AML-193 (cell line): ENCODE measurements at places on chromosomes 3 and 15.
A peak's percentile ranks its signal among the peaks of the same experiment; 100 is the strongest.

DNA sequence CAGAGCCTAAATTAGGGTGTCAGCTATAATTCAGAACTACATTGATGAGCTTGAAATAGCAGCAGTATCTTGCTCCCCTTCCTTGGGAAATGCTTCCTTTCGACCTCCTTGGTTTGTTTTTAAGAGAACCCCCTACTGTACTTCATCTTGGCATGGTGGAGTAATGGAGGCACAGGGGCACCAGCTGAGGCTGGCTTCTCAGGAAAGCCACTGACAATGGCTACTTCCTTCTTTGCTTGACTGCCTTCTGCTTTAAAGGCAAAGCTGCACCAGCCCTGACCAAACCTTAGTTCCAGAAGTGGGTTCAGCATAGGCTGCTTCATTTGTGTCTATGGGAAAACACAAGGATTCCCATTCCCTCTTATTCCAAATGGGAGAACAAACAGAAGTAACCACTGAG lies 1.5 kb upstream of the FBXL22 start:
- no peak for DNase-seq

DNA sequence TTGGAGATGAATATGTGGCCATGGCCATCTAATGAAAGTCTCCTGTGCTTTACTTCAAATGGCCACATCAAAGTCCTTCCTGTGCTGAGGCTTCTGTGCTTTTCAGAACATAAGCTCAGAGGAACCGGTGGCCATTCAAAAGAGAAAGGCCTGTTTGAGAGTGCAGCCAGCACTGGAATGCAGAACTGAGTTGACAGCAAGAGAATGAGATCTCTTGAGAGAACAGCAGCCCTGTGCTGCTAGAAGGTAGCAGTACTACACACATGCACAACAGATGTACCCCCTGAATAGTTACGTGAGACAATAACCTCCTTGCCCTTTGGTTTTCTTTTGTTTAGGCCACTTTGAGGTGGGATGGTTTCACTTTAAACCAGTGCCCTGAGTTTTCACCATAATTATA lies 292.5 kb downstream of the PTPRG start:
- no peak for DNase-seq

DNA sequence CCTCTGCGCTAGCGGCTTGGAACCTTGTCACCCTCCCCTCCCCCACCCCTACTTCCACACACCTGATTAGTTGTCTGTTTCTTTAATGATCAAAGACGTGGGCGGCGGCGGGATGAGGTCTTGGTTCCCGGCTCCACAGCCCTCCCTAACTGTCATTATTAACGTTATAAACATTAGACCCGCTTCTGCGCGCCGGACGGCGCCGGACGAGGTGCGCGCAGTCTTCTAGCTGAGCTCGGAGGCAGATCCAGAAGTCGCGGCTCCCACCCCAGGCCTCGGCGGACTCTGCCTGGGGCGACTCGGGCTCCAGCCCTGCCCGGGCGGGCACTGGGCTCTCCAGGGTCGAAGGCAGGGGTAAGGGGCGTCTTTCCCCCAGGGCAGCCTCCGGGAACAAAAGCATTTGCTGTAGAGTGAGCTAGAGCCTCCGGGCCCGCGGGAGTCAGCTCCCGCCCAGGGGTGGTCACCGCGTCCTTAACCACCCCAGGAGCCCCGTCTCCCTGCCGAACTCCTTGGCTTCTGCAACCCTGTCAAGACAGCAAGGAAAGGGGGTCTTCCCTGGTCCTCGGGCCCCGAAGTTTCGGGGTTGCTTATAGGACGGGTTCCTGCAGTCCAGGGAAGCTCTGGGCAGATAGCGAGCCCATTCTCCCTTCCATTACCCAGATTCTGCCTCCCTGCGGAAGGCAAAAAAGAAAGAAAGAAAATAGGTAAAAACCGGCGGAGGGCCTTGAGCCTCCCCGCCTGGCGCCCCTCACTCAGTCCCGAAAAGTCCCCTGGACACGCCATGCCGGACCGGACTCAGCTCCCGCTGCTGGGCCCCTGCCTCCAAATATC lies 2.2 kb upstream of the ISLR2 start:
- no peak for DNase-seq

- no peak for DNase-seq
Measured at GRCh38 chr3:195764961-195765706, 44.4 kb downstream of the MUC20 start.

DNA sequence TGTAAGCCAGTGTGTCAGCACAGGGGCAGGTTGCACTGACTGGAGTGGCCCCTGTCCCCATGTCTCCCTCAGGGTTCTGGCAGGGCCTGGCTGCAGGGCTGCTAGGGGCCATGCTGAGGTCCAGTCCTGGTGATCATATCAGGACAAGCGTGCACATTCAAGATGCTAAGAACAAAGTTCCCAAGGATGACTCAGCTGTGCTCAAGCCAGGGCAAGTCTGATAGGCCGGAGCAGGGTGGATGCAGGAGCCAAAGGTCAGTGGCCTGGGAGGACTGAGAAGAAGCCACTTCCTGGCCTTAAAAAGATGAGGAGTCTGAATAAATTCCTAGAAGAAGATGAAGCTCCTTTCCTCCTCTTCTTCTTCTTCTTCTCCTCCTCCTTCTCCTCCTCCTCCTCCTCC lies 353.2 kb downstream of the AGBL1 start:
- no peak for DNase-seq

DNA sequence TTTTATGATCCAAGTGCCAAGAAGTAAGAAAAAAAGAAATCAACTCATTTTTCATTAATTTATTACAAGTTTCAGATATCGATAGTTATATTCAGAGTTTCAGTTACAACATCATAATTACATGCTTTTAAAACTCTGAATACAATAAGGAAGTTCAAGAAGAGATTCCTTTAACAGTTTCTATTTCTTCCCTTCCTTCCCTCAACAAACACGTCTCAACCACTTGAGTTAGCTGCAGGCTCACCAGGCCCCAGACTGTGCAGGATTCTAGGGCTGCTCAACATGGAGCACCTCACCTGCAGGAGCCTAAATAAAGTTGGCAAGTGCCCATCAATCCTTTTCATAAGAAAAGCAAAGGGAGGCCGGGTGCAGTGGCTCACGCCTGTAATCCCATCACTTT lies 79.2 kb upstream of the FNDC3B start:
- no peak for DNase-seq

GRCh38 chr15:71151081-71151480 lies 35.8 kb downstream of the THSD4 start:
- DNase-seq: no peak

DNA sequence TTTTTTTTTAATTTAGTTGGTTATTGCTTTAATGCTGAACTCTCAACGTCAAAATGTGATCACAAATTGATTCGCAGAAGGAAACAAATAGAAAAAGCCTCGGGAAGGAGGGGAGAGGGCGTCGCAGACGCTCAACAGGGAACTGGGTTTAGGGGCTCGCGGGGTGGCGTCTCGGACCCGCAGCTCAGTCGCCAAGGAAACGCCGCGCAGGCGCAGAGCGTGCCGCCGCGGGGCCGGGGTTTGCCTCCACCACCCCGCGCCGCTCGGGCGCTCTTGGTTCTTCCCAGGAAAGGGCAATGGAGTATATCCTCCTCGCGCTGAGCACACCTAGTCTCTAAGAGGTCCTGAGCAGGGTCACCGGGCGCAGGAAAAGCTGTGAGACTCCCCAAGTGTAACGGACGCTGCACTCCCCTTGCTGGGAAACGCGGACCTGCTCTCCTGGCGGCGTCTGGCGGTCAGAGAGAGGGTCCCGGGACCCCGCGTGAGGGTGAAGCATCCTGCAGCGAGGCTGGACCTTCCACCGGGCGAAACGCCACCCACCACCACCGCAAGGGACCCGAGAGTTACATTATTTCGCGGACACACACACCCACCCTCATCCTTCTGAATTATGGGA lies 753 bp downstream of the PLCH1 start:
- peak; percentile 19 for DNase-seq

DNA sequence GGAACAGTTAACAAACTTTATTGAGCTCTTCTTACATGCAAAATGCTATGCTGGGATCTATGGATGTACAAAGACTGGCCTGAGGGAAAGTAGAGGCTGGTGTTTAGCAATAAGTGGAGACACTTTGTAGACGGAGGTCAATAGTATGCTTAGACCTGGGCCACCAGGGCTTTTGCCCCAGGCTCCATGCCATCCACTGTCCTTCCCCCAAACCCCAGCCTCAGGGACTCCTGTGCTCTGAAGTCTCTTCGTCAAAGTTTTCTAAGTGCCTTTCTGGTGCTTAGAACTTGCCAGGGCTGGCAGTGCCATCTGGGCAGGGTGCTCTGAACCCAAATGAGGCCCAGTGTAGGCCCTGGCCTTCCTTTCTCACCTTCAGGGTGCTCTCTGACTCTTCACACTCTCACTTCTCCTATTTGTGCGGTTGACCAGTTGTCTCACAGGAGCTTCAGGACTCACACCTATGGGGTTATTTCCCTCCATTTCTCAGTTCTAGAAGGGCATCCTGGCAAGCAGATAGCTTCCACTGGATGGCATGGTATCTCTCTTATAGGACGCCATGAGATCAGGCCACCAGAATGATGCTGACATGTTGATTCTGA lies 21.8 kb upstream of the KCNAB1 start:
- no peak for DNase-seq

DNA sequence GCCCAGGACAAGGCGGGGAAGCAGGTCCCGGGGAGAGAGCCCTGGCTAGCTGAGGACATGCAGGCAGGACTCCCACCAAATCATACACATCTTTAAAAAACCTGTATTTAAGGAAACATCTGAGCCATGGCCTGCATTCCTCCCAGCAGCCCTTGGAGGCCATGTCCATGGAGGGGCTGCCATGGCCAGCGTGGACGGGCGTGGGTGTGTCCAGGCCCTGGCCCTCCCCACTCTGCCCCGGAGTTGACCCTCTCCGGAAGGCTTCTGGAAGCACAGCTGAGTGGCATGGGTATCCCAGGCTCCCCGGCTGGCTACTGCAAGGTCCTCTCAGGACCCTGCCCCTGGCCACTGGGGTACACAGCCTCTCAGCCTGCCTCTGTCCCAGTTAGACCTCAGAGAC lies 149.8 kb downstream of the NSMCE3 start:
- no peak for DNase-seq

- no peak for DNase-seq
Measured at GRCh38 chr15:45701108-45701507, 66.3 kb downstream of the SQOR start.

DNA sequence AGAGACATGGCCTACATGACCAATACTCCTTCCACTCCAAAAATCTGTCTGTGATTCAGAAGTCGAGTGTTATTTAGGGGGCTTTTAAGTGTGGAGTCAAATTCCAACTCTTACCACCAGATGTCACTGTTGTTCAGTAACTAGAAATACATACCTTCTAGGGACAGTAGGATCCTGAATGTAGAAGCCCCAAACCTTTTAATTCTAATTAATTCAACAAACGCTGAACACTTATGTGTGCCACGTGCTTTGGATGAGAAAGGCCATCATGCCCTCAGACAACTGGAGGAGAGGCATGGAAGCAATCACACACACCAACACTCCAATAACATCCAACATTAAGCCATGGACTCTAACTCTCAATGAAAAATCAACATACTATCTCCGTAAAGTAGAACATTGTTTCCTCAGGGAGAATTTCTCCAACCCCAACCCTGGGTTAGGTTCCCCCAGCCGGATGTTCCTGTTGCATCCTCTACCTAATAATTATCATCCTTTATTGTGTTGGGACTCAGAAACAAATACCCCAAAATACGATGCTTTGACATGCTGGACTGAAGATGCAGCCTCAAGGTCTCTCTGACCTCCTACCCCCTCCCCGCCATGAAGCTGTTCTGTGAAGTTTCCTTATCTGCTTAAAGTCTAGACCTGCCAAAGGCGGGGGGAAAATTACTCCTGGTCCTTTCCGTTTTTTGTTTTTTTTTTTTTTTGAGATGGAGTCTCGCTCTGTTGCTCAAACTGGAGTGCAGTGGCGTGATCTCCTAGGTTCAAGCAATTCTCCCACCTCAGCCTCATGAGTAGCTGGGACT lies 8.0 kb upstream of the CCDC13 start:
- DNase-seq: peak; percentile 81

DNA sequence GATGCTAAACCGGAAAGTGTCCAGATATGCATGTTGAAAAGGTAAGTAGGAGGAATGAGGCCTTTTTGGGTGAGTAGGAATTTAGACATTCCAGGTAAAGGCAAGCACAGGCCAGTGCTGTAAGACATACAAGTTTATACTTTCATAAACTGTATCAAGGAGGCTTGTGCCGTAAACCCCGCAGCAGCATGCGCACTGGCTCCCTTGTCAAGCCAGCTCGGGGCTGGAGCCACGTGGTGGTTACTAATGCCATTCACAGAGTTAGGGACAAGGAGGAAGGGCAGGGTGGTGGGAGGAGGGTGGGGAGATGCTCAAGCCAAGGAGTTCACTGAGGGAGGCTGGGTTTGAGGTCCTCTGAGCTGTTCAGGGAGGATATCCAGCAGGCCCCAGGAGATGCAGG lies 35.8 kb downstream of the PLD1 start:
- no peak for DNase-seq

GRCh38 chr15:34734303-34734702 lies 20.5 kb downstream of the GJD2 start:
- DNase-seq: no peak

GRCh38 chr15:28957606-28958498 lies 72.1 kb downstream of the APBA2 start:
- DNase-seq: no peak

DNA sequence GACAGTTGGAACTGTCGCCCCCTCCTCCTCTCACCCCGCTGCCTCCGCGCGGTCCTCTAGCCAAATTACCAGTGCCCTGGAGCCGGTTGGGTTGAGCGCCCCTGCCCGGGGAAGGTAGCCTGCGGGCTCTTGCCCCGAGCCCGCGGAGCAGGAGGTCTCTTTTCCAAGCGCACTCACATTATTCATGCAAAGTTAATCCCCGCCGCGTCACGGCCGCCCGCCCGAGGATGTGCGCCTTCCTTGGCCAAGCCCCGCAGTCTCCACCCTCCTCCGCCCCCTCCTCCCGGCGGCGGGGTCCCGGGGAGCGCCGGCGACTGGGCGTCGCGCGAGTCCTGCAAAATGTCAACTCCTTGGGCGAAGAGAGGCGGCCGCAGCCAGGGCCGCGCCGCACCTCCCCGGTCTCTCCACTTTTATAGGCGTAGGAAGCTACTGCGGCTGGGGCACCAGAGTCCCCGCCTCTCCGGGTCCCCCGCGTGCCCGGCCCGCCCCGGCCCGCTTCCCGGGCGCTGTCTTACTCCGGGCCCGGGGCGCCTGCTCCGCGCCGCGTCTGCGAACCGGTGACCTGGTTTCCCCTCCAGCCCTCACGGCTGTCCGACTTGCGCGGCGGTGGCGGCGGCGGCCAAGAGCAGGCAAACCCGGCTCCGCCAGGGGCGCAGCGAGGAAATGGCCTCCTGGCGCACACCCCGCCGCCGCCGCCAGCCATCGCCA lies at the start of gene THRB:
Gene THRB (minus strand): TSS at position 233 of the 708 bp plus-strand sequence.
- no peak for DNase-seq

GRCh38 chr15:85748729-85749128 lies 46.0 kb downstream of the KLHL25 start:
- DNase-seq: no peak

GRCh38 chr3:114659109-114660061 lies 365.6 kb downstream of the TIGIT start:
- no peak for DNase-seq

DNA sequence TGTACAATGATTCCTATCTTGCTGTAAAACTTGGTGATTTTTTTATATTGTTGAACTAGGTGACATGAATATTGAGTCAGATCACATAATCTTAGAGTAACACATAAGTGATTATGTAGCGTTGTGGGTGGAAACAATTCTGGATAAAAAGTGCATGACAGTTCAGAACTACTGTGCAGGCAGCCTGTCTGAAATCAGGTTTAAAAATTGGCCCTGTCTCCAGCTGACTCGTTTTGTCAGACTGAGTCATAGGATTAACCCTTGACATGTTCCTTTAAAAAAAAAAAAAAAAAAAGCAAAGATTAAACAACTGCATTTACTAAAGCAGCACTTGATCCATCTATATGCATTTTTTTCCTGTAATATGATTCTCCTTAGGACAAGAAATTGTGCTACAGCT lies 160.0 kb upstream of the CGNL1 start:
- no peak for DNase-seq
